Fibroblast of skin of left quadriceps (primary cell): ENCODE measurements at places on chromosomes 4 and X.

GRCh38 chr4:134200811-134201215, 776 bp downstream of the PABPC4L start:
- no peak for DNase-seq

- DNase-seq = no peak
Measured at GRCh38 chr4:78250500-78250899, 193.4 kb downstream of the FRAS1 start.

DNA sequence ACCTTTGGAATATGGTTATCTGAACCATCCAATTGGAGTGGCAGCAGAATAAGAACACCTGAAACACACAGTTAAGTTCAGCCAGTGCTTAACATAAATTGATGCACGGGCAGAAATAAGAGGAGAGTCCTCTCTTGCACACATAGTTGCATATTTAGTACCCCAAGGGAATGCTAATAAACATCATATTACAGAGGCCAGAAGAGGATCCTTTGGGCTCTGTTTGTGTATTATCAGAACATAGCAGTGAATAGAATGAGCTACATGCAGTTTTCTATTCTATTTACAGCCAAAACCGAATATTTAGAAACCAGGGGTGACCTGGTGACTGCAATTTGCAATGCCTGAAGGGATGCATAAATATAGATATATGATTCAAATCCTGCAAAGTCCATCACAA, 300.8 kb upstream of the GALNT7 start:
- DNase-seq = no peak

GRCh38 chr4:142866685-142867084, 20.6 kb upstream of the INPP4B start:
- DNase-seq = no peak

DNA sequence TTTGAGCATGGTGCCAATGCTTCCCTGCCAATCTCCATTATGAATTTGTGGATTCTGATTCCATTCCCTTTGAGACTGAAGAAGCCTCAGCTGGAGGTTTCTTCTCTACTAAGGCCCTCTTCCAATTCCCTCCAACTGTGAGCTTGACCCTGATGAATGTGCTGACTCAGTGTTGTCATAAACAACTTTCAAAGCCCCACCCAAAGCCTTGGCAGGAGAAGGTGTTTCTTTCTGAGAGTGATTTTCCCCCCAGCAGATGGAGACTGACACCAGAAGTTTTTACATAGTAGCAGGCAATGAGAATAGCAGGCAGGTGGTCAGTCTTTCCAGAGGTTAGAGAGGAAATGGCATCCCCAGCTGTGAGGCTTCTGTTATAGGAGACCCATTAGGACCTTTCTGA, 53.1 kb downstream of the OCRL start:
- DNase-seq = no peak

- DNase-seq = no peak
Measured at GRCh38 chrX:52261125-52261462, 76.4 kb downstream of the MAGED4 start.

DNA sequence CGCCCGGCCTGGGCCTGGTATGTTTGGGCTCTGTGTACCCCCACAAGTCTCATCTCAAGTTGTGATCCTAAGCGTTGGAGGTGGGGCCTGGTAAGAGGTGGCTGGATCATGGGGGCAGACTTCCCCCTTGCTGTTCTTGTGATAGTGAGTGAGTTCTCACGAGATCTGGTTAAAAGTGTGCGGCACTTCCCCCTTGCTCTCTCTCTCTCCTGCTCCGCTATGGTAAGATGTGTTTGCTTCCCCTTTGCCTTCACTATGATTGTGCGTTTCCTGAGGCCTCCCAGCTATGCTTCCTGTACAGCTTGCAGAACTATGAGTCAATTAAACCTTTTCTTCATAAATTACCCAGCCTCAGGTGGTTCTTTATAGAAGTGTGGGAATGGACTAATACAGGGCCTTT, 53.0 kb downstream of the CHST7 start:
- DNase-seq = no peak

DNA sequence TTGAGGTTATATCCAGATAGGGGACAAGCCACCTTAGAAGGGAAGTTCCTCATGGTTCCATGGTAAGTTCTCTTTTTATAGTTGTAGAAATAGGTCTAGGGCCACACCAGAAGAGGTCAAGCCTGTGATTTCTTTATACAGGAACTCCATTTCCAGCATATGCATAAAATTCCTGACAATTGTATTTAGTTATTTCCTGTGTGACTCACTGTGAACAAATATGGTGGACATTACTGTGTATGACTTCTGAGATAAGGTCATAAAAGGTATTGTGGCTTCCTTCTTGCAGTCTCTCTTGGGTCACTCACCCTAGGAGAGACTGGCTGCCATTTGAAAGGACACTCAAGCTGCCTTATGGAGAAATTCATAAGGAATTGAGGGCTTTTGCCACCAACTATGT, 2.2 kb upstream of the C4orf36 start:
- DNase-seq = no peak

DNA sequence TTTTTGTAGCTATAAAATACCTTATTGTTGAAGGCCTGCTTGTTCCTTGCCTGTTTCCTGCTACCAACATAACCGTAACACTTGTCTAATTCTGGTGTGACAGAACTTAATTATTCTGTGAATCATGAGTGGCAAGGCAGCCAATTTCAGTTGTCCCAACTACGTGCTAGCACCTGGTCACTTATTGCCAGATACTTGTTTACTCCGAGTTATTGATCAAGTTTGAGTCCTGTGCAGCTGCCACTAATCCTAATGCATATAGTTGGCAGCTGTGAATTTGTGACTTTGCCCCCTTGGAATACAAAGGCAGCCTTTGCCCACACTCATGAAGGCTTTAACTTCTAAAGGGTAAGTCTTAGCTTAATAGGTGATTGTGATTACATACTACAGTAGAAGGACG, 7.8 kb upstream of the RNF128 start:
- DNase-seq = no peak

- DNase-seq = no peak
Measured at GRCh38 chr4:21845663-21846062, 102.9 kb downstream of the KCNIP4 start.

DNA sequence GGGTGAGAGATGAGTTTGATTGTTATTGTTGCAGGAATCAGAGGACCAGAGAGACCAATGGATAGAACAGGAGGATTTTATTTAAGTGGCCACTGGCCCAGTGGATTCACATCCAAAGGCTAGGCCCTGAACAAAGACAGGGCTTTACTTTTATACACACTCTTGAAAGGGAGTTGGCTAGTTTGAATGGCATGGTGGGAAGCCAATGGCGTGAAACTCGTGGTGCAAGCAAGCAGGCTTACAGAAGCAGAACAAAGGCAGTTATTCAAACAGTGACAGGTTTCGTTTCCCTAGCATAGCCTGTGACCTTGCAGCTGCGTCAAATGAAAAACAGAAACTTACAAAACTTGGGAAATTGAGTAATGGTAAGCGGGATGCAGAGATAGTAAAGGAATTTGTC, 110.2 kb upstream of the PRDX4 start:
- DNase-seq = no peak

DNA sequence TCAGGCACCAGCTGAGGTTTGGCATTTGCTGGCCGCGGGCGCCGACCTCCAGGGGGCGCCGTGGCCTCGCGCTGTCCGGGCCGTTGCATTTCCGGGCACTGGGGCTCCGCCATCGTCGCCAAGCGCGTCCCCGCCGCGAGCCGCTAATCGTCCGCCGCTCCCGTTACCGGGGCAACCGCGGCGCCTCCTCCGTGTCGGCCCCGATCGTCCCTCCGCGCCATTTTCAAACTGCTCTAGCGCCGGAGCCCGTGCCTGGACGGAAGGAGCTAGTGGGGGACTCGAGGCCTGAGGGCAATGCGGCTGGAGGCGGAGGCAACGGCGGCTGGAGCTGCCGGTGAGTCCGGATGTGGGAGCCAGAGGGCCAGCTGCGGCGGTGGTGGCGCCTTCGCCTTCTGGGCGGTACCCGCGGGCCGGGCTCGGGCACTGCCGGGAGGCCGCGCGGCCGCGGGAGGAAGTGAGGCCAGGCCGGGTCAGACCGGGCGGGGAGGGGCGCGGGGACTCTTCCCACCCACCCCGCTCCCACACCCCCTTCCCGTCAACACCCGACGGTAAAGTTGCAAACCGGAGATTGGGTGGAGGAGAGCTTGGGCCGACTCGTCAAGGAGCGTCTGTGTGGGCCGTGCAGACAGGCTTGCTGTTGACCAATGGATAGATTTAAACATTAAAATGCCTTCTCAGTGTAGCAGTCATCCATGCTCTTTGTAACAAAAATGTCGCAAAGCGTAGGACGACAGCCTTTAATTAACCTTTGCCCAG, at the start of gene CEP135:
Gene CEP135, plus strand, starts transcription at position 220 of the 756 bp plus-strand sequence. CDS start 3,186 bp downstream, outside the sequence.
- peak; percentile 85 for DNase-seq

- DNase-seq = no peak
Measured at GRCh38 chrX:48278958-48279357, 23.8 kb downstream of the SSX1 start.

GRCh38 chr4:119646347-119647071, 17.9 kb upstream of the PDE5A start:
- DNase-seq = peak; percentile 56
